Activated CD8-positive, alpha-beta memory T cell treated with anti-CD3 and anti-CD28 coated beads for 48 hours (primary cell): ENCODE measurements at places on chromosomes 5 and 9.

- no peak for DNase-seq
These were observed 241.5 kb downstream of the NR3C1 start for GRCh38 chr5:143161885-143162540.

- DNase-seq = no peak
These were observed 55.9 kb upstream of the PITX1 start for GRCh38 chr5:135089912-135090311.

GRCh38 chr9:136721339-136722092, 9.1 kb downstream of the DIPK1B start:
- DNase-seq = no peak

DNA sequence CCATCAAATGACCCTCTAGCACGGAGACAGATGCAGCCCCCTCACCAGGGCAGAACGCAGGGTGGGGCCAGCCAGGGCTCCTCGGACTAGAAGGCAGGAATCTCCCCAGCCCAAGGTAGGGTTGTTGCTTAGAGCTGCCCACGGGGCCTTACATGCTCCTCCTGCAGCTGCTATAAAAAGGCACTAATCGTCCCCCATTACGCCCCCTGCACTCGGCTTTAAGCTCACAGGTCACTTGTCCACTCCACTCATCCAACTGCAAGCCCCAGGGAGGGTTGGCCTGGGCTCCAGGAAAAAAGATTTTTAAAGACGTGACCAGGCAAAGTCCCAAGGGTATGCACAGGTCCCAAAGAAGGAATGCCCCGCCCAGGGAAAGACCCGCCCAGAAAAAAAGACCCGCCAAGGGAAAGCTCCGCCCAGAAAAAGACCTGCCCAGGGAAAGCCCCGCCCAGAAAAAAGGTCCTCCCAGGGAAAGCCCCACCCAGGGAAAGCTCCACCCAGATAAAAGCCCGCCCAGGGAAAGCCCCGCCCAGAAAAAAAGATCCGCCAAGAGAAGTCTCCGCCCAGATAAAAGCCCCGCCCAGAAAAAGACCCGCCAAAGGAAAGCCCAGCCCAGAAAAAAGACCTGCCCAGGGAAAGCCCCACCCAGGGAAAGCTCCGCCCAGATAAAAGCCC, 11.1 kb downstream of the GRIN1 start:
- no peak for DNase-seq

DNA sequence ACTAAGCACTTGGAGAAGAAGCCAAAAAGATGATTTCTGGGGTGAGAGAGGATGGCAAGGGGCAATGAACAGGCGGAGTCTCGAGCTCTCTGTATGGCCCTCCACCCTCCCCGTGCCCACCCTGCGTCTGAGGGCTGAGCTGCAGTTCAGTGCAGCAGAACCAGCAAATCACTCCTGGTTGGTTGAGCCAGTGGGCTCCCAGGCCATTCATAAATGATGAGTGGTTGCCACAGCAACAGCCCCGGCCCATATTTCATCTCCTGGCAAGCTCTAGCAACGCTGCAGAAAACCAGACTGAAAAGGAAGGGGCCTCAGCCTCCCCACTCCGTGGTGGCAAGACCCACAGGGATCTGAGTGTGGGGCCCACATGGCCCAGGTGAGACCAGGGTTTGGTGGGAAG, 93.8 kb upstream of the PPP1R26 start:
- no peak for DNase-seq

GRCh38 chr9:36110434-36110833, 26.1 kb upstream of the GLIPR2 start:
- no peak for DNase-seq

GRCh38 chr5:34563931-34564709, 92.0 kb upstream of the RAI14 start:
- no peak for DNase-seq

DNA sequence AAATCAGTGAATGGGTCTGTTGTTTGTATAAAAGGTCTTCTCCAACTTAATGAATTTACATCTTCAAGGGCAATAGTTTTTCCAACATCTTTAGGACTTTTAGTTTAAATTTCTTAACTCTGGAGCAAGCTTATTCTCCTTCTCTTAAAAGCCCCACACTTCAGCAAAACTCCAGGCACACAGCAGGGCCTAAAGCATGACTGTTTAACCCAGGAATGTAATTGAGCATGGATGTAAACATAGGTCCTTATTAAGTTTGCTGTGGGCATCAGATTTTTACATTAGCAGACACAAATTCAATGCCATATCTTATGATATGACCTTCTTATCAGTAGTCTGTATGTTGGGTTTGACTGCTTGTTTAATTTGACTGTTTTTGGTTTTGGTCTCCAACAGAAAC, 78.9 kb downstream of the ABCA1 start:
- DNase-seq = no peak

DNA sequence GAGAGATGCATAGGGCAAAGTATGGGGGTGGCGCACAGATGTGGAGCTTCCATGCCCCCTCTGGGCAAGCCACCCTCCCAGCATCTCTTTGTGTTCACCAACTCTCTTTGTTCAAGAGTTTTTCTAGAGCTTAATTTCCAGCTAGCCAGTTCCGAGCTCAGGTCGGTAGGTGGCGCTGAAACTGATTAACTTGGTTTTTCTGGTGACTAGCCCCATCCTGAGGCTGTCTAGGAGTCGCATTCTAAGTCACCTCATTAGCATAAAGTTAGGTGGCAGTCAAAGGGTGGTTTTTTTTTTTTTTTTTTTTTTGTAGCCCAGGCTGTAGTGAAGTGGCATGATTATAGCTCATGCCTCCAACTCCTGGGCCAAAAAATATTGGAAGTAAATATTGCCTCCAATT, 476.4 kb downstream of the KDM4C start:
- no peak for DNase-seq

GRCh38 chr9:78325343-78325742, 28.4 kb downstream of the PSAT1 start:
- no peak for DNase-seq

DNA sequence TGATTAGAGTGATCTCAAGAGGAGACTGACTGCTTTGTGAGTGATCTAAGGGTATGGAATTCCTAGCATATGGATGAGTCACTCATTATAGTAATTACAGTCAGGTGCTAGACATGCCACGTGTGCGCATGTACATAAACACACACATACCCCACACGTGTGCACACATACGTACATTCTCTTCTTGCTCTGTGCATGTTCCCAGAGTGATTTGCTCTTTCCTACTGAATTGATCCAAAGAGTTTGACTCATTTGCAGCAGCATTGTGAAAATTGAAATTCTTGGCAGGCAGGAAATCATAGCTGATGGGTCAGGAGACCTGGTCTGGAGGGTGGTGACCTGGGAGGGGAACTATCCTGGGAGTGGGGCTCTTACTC, 63.8 kb downstream of the ANGPTL2 start:
- no peak for DNase-seq

DNA sequence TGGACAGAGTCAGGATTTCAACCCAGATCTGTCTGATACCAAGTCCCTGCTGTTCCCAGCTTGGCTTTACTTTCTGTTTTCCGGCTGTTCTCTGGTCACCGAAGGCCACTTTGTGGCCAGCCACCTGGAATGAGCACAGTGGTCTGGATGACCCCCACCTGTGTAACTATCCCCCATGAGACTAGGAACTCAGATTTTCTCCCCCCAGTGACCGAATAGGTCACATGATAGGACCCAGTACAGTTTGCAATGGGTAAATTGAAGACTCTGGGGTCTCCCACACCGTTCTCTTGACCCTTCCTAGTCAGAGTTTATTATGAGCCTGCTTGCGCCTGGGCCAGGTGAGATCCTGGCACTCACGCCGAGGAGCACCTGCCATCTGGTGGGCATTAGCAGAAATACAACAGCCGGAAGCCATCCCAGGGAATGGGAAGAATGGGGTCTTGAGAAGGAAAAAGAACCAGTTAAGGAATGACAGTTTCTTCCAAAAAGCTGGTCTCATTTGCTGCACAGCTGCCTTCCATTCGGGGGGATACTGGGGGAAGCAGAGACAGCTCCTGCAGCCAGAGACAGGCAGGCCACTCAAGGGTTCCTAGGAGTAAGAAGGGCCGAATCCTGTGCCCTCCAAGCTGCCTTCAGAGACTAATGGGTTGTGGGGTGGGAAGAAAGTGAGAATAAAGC, 7.1 kb downstream of the PHYHD1 start:
- DNase-seq = peak; percentile 33

DNA sequence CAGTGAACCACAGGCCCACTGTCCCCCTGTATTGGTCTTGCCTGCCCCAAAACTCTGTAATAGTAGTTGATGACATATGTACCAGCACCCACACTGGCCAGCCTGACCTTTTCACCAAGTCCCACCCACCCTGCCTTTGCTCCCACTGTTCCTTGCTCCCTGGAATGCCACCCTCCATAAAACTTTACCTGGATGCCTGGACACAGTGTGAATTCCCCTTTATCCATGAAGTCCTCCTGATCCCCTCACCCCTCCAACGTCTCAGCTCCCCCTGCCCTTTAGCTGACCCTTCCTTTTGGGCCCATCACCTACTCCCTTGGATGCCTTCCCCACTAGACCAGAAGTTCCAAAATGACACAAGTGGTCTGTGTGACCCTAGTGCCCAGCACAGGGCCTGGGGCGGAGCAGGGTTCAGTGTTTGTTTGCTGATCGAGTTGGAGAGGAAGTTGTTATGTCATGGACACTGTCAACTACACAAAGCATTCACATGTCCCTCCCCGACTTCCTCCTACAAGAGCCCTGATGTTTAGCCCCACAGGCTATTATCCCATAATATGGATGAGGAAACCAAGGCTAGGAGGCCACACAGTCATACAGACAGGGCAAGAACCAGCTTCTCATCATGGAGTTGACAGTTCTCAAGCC, 16.1 kb downstream of the AMBP start:
- DNase-seq = no peak

DNA sequence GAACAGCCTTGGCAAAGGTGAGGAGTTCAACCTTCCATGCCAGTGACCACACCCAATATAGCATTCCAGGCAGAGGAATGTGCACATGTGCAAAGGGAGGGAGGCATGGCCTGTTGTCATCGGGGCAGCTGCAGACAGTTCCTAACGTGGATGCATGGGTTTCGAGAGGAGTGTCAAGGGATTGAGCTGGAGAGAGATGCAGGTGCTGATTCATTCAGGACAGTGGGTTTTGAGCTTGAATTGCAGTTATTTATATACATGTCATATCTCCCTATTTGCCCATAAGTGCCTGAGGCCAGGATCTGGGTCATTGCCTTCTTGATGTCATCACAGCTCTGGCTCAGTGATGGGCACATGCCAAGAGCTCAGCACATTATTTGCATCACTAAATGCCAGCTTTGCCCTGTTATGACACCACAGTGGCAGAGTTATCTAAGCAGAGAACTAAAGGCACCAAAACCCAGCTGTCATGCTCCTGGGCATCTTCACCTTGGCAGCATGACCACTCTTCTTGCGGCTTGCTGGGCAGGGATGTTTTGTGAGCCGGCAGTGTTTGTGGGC, 278.0 kb downstream of the NTRK2 start:
- DNase-seq = no peak

DNA sequence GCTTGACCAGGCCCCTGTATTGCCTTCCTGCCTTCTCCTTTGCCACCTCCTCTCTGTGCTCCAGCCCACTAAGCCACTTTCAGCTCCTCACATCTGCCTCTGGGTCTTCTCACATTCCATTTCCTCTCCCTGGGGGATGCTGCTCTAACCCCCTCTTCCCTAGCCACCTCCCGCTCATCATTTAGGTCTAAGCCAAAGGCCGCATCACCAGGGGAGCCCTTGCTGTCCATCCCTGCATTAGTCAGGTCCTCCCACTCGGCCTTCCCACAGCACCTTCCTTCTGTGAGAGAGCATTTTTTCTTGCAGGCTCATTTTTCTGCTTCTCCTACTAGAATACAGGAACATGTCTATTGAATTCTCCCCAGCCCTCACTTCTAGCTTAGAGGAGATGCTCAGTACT, 72.6 kb upstream of the GALNT10 start:
- no peak for DNase-seq

- DNase-seq = no peak
These were observed 122.2 kb downstream of the LHX2 start for GRCh38 chr9:124133727-124134126.

DNA sequence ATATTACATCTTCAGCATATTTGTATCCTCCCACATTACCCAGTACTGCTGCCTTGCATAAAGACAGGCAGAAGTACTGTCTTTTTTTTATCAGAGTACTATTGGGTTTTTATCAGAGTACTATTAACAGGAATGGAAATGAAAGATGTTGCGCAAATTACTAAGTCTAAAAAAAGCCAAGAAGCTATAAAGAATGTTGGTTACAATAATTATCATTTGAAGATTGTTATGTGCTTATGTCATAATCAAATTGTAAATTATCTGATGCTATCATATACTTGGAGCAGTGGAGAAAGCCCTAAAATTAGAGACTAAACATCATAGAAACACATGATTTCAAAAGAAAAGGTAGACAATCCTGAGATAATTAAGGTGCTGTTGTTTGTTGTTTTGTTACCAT, 188.8 kb downstream of the CCDC192 start:
- no peak for DNase-seq

- no peak for DNase-seq
These were observed 467.0 kb downstream of the CDH10 start for GRCh38 chr5:24177821-24178220.

- no peak for DNase-seq
These were observed 8.3 kb upstream of the CHD1 start for GRCh38 chr5:98936948-98937715.

DNA sequence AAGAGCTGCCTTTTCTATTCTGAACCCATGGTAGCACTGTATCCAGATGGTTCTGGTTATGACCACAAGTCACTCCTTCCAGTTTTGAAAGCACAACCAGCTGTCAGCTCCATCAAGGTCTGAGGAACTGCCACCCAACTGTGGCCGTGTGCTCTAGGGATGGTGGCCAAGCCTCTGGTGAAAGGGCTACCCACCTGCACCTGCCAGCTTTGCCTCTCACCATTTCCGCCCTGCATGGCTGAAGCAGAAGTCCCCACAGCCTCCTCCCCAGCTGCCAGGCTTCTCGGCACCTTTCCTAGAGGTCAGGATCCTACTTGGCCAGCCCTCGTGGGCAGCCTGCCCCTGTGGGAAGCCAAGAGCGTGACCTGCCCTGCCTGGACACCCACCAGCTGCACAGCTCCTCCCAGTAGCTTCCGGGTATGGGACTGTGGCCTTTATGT, 16.8 kb downstream of the SEMA5A start:
- DNase-seq = no peak

DNA sequence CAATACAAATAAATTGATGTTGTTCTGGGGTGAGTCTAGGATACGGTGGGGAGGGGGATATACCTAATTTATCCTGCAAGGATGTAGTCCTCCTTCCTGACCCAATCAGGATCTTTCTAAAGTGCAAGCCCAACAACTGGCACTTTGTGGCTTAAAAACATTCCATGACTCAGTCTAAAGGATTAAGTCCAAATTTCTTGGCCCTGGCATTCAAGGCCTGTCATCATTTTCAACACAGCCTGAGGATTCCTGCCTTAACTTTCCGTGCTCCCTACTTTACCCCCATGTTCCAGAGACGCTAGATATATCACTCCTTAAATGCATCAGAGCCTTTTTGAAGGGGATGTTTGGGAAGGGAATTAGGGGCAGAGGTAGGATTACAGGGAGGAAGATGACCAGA, 1.0 kb downstream of the FAM221B start:
- DNase-seq = no peak

DNA sequence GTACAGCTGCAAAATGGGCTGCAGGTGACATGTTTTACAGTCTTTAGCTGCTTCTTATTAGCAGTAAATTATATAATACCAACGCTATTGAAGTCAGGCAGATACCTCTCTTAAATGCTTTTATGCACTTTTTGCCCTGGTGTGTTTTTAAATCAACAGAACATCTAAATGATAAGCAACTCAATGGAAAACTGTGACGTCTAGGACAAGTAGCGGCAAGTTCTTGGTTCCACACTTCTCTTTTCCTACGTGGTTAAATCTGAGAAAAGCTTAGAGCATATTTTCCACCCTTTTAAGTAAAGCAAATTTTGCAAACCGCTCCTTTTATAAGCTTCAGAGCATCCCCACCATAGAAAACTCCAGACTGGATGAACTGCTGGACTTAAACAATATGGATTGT, 58.1 kb downstream of the CEMIP2 start:
- no peak for DNase-seq
